SJCRH30 (cell line): ENCODE measurements at places on chromosomes 12 and 14.

DNA sequence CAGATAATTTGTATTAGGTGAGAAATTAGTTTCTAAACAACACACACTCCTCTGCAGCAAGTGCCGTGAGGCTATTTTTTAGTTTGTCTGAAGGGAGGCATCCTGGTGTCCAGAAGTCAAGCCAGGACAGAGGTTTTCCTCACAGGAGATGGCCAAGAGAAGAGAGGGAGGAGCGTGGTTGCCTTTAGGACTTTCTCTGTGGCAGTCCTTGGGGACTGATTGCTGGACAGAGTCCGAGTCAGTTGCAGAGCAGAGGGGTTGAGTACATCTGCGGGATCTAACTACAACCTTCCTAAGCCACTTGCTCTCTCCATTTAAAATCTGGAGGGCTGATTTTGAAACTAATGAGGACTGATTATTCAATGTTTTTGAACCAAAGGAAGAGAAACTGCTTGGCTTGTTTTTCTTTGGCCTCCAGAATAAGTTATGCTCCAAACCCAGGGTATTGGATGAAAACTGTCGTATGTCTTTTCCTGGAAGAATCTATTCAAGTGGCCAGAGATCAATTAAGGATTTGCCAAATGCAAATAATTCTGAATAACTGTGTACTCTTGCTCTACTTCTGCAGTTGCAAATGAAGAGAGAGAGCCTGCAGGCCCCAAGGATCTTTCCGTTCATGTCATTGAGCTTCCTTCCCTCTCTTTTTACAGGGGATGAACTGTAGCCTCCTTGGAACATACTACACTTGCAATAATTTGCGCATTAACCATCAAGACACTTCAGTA lies 1.2 kb downstream of the SLCO1C1 start:
- no peaks in the 10 kb centered on the region for H3K36me3 ChIP-seq
- no peak overlapping the region for H3K27ac ChIP-seq
- no peak for DNase-seq
- H3K4me1 ChIP-seq: no peaks in the 10 kb centered on the region; the same call in 1 of the 2 replicates

- H3K36me3 ChIP-seq: no peaks in the 10 kb centered on the region
- H3K27me3 ChIP-seq: no peaks in the 10 kb centered on the region
- peaks cover 22% of the 10 kb centered on the region for H3K4me1 ChIP-seq
- DNase-seq: no peak
- H3K27ac ChIP-seq: no peak overlapping the region
- H3K4me3 ChIP-seq: no peak overlapping the region
Measured at GRCh38 chr12:27190761-27191160, 53.3 kb upstream of the STK38L start.

GRCh38 chr14:78608998-78609787 lies 439.0 kb downstream of the NRXN3 start:
- no peak for DNase-seq
- no peaks in the 10 kb centered on the region for H3K4me1 ChIP-seq
- no peak overlapping the region for H3K4me3 ChIP-seq

DNA sequence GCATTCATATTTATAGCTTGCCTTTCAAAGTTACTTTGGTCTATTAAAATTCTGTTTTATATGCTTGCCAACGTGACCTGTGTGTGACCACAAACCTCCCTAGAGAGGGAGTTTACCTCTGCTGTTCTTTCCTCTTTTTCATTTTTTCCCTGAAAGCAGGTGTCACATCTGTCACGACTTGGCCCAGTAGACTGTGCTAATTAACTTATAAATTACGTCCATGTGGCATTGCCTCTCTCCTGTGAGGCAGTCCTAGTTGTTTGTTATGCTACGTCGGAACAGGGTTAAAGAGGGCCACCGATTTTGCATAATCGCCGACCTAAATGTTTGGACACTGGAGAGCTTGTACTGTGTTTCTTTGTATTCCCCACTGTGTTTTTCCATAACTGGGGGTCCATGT lies 343.9 kb upstream of the FLRT2 start:
- no peaks in the 10 kb centered on the region for H3K36me3 ChIP-seq
- no peaks in the 10 kb centered on the region; the same call in 1 of the 2 replicates for H3K4me1 ChIP-seq
- DNase-seq: no peak
- H3K27me3 ChIP-seq: no peaks in the 10 kb centered on the region
- no peak overlapping the region for H3K4me3 ChIP-seq

GRCh38 chr12:15602051-15602672 lies 187.0 kb downstream of the EPS8 start:
- no peak for DNase-seq
- no peaks in the 10 kb centered on the region for H3K36me3 ChIP-seq
- peaks cover 29% of the 10 kb centered on the region for H3K4me1 ChIP-seq
- H3K27ac ChIP-seq: no peak overlapping the region

- H3K4me1 ChIP-seq: no peaks in the 10 kb centered on the region
- DNase-seq: no peak
- no peak overlapping the region for H3K27ac ChIP-seq
- no peaks in the 10 kb centered on the region for H3K36me3 ChIP-seq
- H3K27me3 ChIP-seq: no peaks in the 10 kb centered on the region
Measured at GRCh38 chr12:92012691-92013090, 133.0 kb downstream of the BTG1 start.

DNA sequence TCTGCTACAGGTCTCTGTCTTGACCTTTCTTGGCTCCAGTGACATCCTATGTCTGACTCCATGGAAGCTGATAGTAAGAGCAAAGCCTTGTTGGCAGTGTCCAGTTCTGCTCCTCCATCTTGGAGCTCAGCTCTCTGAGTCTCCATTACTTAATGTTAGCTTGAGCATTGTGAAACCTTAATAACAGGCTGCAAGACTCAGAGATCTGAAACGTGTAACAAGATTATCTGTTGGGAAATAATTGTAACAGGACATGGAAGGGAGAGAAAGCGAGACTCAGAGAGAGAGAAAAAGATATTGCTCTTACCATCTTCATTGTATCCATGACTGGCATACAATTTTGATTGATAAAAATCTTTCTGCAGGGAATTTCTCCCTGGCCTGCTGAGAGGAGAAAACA lies 1365.7 kb downstream of the AACS start:
- DNase-seq: no peak
- no peak overlapping the region for H3K4me3 ChIP-seq
- H3K36me3 ChIP-seq: no peaks in the 10 kb centered on the region

DNA sequence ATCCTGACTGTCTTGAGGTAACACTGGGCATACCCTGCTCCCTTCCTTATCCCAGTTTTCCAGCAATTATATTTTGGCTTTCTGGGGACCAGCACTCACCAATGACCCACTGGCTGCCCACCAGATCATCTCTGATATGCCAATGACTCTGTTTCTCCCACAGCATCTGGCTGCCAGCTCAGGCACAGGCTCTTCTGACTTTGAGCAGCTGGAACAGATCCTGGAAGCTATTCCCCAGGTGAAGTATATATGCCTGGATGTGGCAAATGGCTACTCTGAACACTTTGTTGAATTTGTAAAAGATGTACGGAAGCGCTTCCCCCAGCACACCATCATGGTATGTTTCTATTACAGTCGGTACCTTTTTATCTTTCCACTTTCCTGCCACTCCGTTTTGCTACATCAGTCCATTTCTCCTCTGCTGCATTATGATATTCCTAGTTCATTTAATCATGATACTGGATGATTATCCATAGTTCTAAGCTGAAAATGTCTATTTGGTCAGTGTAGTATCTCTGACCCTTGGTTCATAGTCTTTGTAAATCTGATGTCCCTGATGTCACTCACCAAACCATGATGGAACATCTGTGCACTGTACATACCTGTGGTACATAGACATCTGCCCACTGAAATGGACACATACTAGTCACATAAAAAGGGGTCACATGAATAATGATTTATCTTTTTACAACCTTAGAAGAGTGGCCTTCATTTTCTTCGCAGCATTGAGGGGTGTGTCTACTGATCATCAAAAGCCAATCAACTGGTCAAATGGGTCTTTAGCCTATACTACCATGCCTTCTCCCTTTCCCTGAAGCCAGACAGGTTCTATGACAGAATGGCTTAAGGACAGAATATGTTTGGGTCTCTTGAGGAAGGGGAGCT lies 3.3 kb downstream of the GMPR2 start:
- peaks cover 24% of the 10 kb centered on the region for H3K36me3 ChIP-seq
- H3K27ac ChIP-seq: no peak overlapping the region
- no peaks in the 10 kb centered on the region for H3K27me3 ChIP-seq
- H3K4me1 ChIP-seq: peaks cover 3% of the 10 kb centered on the region; the same call in 1 of the 2 replicates

GRCh38 chr12:127550271-127550670 lies 716.7 kb upstream of the TMEM132C start:
- no peak overlapping the region for H3K4me3 ChIP-seq
- no peak overlapping the region for H3K27ac ChIP-seq
- H3K27me3 ChIP-seq: no peaks in the 10 kb centered on the region
- H3K4me1 ChIP-seq: peaks cover 10% of the 10 kb centered on the region

DNA sequence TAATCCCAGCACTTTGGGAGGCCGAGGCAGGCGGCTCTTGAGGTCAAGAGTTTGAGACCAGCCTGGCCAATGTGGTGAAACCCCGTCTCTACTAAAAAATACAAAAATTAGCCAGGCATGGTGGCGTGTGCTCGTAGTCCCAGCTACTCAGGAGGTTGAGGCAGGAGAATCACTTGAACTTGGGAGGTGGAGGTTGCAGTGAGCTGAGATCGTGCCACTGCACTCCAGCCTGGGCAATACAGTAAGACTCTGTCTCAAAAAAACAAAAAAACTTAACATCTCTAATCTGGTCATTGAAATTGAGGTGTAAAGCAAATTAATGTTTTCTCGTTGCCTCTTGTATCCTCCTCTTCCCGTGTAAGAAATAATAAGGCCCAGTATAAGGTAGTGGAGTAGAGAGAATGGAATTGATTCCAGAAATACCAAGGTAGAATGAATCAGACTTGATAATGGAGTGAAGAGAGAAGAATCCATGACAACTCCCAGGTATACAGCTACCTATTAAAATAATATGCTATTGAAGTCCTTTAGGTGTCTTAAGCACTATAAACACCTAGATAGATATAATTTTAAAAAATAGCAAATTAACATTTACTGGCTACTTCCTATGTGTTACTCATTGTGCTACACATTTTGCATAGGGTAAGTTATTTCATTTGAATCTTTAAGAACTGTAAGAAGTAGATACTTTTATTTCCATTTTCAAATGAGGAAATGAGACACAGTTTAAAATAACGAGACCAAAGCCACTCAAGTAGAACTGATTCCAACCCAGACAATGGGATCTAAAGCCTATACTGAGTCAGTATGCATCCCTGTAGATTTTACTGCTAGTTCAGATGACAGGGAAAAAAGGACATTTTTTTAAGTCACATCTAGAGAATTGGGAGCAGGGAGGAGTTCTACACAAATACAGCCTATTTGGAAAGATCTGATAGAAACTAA lies 23.2 kb downstream of the RAP1B start:
- no peak for DNase-seq
- H3K4me3 ChIP-seq: no peak overlapping the region
- no peak overlapping the region for H3K27ac ChIP-seq
- no peaks in the 10 kb centered on the region for H3K27me3 ChIP-seq
- peaks cover 27% of the 10 kb centered on the region for H3K4me1 ChIP-seq

DNA sequence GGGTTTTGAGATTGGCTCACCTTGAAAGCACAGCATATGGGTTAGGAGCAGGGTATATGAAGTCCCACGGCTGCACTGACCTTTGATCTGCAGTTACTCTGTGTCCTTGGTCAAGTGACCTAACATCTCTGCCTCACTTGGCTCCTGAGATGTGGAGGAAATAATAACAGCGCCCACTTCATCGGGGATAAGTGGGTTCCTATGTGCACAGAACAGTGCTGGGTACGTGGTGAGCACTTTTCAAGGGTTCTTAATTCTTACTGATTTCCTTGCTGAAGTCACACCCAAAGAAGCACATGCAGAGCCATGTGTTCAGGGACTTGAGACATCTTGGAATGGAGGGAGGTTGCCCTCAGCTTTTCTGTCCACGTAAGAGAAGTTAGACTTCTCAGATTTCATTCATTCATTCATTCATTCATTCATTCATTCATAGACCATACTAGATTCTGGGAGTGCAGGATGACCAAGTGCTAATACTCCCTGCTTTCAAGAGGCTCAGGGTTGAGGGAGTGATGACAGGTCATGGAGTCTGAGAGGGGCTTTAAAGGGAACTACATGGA lies 39.4 kb downstream of the ADGRD1 start:
- no peaks in the 10 kb centered on the region for H3K27me3 ChIP-seq
- no peak overlapping the region for H3K4me3 ChIP-seq
- no peaks in the 10 kb centered on the region for H3K4me1 ChIP-seq

DNA sequence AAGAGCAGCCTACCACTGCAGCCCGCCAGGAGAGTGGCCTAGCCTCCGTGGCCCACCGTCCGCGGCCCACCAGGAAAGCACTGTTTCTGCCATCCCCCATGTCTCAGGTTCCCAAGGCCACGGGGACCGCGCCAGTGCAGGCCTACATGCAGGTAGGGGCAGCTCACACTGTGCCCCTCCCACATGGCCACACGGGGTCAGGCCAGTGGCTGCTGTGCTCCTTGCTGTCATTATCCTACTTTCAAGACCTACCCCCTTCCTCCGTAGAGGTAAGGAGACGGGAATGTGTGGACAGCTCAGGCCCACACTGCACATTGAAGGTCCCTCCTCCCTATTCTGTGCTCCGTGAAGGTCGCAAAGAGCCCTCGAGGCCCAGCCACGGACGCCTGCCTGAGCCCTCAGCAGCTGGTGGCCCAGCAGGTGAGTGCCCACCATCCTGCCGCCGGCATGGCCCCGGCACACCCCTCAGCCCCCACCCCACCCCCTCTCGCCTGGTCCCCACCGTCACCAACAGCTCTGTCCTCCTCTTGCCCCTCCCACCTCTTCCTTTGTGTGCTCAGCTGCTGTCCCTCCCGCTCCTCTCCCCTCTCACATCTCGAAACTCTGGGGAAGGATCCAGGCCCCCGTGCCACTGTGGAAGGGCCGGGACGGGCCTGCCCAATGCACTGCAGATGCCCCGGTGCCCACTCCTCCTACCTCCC lies 10.0 kb downstream of the DDX51 start:
- H3K4me1 ChIP-seq: no peaks in the 10 kb centered on the region
- H3K27ac ChIP-seq: no peak overlapping the region
- H3K27me3 ChIP-seq: no peaks in the 10 kb centered on the region
- H3K4me3 ChIP-seq: no peak overlapping the region
- DNase-seq: peak; percentile 66
- peaks cover 6% of the 10 kb centered on the region; the same call in 1 of the 2 replicates for H3K36me3 ChIP-seq

DNA sequence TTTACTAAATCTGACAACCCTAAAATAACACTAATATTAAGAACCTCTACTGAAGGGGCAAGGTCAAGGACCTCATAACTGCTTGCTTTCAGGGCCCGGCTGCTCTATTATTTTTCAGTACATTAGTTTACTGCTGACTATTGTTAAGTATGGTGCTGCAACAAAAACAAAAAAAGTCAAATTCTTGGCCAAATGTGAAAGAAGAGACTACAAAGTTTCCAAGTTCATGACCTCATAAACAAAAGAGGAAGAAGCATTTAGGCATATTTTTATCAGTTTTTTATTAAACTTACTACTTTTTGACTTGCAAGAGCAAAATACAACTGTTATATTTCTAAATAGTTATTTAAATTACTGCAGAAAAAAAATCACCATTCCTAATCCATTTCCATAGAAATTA lies 109.8 kb upstream of the GPHB5 start:
- no peaks in the 10 kb centered on the region for H3K4me1 ChIP-seq
- no peaks in the 10 kb centered on the region for H3K27me3 ChIP-seq
- DNase-seq: no peak
- H3K36me3 ChIP-seq: no peaks in the 10 kb centered on the region
- H3K4me3 ChIP-seq: no peak overlapping the region

- DNase-seq: peak; percentile 63
- H3K27me3 ChIP-seq: no peaks in the 10 kb centered on the region
- peak overlapping the region; percentile 54 for H3K27ac ChIP-seq
- no peaks in the 10 kb centered on the region for H3K36me3 ChIP-seq
- no peak overlapping the region for H3K4me3 ChIP-seq
- peaks cover 11% of the 10 kb centered on the region for H3K4me1 ChIP-seq
Measured at GRCh38 chr14:90534091-90534837, 137.4 kb downstream of the CALM1 start.
